ENCODE measurements at places on chromosomes 7 and 10.
A peak's percentile ranks its signal among the peaks of the same experiment; 100 is the strongest.

GRCh38 chr10:31508882-31509281 lies 189.9 kb downstream of the ZEB1 start:
- DNase-seq: no peak

- DNase-seq: no peak
These were observed 136.3 kb upstream of the GNAI1 start for GRCh38 chr7:79998363-79998762.

- no peak for DNase-seq
These were observed 39.1 kb downstream of the VWC2 start for GRCh38 chr7:49812534-49812933.

- peak; percentile 29 for DNase-seq
These were observed 31.3 kb downstream of the AGAP3 start for GRCh38 chr7:151117565-151117964.

DNA sequence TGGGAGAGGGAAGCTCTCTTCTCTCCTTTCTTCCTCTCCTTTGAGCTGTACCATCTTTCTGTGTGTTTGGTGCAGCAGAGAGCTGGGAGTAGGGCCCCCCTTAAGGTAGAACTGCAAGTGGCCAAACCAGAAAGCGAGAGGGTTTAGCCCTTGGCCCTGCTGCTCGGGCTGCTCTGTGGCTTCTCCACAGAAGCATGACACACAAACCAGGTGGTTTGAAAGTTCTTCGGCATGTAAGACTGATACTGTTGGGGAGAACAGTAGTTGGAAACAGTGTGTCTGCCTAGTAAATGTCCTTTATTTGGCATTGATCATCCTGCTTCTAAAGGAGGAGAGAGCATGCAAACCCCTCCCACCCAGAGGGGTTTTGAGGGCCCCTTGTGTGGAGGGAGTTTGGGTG lies 277.8 kb downstream of the CELF2 start:
- no peak for DNase-seq

DNA sequence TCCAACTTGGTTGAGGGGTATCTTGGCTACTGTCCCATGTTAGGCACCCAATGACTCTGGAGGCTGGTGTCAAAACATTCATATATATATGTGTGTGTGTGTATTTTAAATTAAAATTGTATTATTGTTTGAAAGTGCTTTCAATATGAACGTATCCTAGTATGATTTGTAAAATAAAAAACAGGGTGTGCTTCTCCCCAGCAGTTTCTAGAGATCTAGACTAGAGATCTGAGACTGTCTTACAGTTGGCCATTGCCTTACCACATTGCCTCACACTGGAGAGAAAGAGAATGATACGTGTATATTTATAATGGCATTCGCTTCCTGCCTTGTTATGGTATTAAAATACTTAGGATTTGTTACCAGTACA lies 1.2 kb downstream of the BAG3 start:
- DNase-seq: no peak

- peak; percentile 40 for DNase-seq
These were observed 58.4 kb downstream of the ZNF467 start for GRCh38 chr7:149714910-149715471.

- DNase-seq: peak; percentile 70
These were observed 217.8 kb upstream of the MKLN1 start for GRCh38 chr7:131109759-131110296.

- DNase-seq: no peak
These were observed 33.6 kb upstream of the LMTK2 start for GRCh38 chr7:98073047-98073446.

GRCh38 chr7:101216860-101217387 lies 457 bp downstream of the PLOD3 start:
- DNase-seq: no peak

GRCh38 chr10:75773231-75773780 lies 341.9 kb downstream of the LRMDA start:
- no peak for DNase-seq

DNA sequence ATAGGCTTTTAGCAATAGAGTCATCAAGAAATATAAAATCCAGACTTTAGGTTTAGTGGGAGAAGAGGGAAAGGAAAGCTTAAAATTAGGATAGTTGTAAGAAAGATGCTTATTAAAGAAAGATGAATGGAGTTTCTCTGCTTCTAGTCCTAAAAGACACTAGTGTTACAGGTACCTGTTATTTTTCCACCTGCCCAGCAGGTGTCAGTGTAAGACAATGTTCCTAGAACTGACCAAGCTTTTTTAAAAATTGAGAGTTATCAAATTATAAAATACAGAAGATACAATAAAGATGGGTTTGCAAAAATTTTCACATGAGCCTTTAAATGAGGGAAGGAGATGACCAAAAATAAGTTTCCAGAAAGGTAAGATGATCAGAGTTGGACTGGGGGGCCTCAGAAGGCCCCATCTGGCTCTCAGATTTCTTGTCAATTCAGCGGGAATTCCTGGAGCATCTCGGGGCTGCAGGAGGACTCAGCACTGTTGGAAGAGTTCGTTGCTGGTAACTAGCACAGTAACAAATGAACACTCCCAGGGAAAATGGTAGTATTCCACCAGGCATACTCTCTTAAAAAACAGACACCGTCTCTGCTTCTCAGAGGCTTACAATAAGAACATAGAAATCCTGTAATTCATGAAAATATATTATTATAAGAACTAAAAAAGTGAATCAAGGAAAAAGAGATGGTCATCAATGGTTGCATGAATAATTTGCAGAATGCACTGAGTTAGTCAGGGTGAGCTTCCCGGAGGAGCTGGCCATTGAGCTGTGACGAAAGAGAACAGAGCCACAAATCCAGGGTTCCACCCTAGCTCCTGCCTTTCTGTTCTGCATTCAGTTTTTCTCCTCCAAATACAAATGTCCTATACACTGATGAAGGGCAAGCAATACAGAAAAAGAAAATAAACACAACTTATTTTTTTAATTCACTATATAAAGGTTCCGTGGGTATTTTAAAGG lies 71.8 kb upstream of the PIK3CG start:
- no peak for DNase-seq

- DNase-seq: no peak
These were observed 153.7 kb downstream of the FANK1 start for GRCh38 chr10:126049759-126050700.

DNA sequence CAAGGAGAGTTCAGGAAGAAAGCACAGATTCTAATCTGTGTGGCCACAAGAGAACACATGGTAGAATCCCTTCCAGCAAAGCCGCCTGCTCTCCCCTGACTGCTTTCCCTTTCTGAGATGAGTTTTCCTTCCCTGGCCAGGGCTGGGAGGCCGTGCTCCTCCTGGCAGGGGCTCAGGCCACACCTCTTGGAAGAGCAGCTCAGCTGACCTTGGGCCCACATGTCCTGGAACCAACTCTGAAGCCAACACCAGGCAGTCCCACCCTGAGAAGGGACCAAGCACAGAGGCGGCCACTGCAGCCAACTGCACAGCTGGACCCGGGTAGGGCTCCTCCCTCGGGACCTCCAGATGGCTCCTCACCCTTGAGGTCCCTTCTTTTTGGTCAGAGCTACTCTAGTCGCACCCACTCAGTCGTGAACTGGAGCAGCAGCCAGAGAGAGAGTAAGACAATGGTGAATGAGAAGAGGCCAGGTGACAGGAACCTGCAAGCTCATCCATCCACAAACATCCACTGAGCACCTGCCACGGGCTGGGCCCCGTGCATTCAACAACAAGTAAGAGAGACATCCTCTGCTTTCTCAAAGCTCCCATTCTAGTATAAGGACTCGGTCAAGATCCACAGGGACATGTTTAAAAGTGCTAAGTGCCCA lies 40.3 kb downstream of the FAM53B start:
- DNase-seq: no peak

GRCh38 chr10:78109210-78109609 lies 75.5 kb downstream of the RPS24 start:
- no peak for DNase-seq

DNA sequence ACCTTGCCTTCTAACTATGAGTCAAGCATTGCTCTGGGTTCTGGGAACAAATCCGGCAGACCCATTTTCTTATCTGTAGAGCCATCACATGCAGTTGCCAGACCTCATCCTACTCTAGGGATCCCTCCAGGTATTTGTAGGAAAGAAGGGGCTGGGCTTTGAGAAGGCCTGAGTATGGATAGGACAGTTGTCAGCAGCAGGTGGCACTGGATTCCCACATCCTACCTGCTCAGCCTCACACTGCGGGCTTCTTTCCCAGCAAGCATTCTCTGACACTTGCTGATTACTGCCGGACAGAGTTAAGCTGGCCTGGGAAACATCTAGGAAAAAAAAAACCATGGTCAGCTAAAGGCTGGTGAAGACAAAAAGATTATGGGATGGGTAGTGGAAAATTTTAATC lies 224.1 kb downstream of the CCSER2 start:
- no peak for DNase-seq

- DNase-seq: no peak
These were observed 179.2 kb downstream of the CCDC3 start for GRCh38 chr10:12822126-12822892.

DNA sequence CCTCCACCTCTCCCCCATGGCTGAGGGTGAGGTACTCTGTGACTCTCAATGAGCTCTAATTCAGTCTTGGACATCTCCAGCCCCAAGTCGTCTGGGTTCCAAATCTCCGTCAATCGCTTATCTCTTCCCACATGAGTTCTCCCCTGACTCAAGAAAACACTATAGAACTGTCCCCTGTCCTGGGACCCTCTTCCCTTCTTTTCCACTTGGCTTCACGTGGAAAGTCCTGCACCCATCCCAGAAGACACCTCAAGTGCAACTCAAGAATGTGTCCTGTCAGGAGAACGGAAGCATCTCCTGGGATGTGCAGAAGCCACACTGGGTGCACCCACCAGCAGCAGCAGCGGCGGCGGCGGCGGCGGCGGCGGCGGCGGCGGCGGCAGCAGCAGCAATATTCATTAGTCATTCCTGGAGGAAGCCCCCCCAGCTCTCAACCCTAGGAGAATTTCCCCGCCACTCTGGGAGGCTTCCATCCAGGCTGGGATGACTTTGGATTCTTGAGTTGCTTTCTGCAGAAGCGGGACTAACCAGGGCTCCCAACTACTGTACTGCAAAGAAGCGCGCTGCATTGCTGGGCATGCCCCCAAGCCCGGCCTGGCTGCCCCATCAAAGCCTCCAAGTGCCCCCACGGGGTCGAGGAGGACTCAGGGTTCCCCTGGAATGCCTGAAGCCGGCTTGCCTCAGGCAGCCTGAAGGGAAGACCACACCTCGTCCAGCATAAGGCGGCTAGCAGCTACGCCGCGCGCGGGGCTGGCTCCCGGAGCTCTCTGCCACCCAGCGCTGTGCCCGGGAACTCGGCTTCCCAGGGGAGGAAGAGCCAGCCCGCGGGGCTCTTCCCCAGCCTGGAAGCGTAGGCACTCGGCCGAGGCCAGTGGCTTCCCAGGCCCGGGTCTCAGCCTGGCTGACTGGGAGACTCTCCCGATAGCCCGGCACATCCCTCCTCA lies 1.0 kb downstream of the CRTAC1 start:
- no peak for DNase-seq

- DNase-seq: no peak
These were observed 414.7 kb upstream of the GHITM start for GRCh38 chr10:83724471-83725241.

GRCh38 chr10:27369880-27370279 lies 129.3 kb upstream of the ACBD5 start:
- DNase-seq: no peak

GRCh38 chr7:117126676-117127075 lies 173.4 kb downstream of the ST7 start:
- no peak for DNase-seq

DNA sequence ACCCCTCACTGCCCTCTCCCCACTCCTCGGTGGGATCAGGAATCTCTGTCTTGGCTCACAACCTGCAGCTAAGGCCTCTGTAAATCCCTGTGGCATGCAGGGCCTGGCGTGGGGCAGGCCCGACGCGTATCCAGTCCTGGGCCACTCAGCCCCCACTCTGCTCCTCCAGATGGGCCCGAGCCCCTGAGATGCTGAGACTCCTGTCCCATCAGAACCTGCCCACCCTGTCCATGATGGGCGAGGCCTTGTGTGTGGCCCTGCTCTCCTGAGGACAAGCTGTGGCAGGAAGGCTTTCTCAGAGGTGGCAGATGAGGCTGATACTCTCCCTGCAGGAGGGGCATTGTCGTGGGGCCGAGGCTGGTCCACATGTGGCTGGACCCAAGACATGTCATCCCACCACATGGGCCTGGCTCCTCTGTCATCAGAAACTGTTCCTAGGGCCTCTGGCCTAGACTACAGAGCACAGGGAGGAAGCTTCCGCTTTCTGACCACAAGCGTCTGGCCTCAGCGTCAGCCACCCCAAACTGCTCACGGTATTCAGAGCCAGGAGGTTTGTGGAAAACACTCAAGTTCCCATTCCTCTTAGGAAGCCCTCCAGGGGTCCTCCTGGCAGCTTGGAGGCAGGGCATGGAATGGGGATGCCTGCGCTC lies 6.0 kb downstream of the ALOX5 start:
- DNase-seq: no peak

DNA sequence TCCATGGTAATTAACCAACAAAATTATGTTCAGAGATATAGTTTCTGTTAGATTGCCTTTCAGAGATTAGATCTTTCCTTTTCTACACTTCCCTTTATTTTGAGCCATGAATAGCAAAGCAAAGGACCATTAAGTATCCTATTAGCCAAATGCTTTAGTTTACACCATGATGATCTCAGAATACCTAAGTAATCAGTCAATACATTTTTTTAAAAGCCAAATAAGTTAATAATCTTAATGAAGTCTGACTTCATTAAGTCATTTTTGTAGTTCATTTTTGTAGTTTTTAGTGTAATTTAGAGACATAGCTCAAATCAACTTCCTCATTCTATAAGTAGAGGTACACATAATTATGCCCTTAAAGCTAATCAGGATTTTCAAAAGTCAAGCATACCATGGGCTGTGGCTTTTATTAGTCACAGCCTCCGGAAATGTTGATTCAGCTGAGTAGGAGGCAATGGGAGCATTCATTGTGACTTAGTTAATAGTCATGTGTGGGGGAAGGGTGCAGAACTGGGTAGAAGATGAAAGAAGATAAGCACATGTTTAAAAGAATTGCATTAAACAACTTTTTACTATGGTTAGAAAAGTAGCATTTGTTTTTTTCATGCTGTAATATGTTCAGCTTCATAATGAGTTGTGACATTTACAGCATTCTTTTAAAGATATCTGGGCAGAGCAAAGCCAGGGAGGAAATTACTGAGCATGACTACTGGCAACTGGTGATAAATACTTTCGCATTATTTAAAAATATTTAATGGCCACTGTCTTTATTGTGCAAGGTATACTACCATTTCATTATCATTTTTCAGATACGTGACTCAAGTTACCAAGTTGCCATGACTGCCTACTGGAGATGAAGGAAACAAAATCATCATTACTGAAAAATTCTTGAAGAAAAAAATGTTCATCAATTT lies 57.3 kb upstream of the CCDC71L start:
- DNase-seq: peak; percentile 57

GRCh38 chr10:29471544-29471859 lies 163.3 kb downstream of the SVIL start:
- no peak for DNase-seq

- DNase-seq: no peak
These were observed 78.1 kb downstream of the INHBA start for GRCh38 chr7:41624818-41625217.

Measured in stimulated activated CD4-positive, alpha-beta T cell treated with anti-CD3 and anti-CD28 coated beads, Interleukin-4, amount 100 ng/mL, for 4 hours (primary cell).